B cell (primary cell): ENCODE measurements at places on chromosomes 2 and 18. TPM values are rescaled to one million over a fixed set of nuclear protein-coding genes. Genes with fewer than 3 reads are reported as not detected.

The ZC3H8 gene
- 5.5 and 5.8 TPM in 2 replicates for polyA plus RNA-seq

- DNase-seq: no peak
Measured at GRCh38 chr18:74546751-74547530, 12.6 kb downstream of the CNDP1 start.

DNA sequence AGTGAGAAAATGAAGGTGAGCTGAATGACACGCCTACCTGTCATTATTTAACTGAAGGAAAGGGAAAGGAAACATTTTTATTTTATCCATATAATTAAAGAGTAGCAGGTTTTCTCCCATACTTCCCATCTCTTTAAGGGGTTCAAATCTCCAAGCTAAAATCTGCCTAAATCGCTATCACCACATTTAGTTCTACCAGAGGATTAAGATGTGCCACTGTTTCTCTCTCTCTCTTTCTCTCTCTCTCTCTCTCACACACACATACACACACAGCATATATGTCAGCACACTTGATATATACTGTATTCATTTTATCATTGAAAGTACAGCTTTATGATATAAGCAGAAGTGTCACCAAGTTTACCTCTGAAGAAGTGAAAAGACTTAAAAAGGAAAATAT, 3.1 kb downstream of the WIPF1 start:
- no peak for DNase-seq

DNA sequence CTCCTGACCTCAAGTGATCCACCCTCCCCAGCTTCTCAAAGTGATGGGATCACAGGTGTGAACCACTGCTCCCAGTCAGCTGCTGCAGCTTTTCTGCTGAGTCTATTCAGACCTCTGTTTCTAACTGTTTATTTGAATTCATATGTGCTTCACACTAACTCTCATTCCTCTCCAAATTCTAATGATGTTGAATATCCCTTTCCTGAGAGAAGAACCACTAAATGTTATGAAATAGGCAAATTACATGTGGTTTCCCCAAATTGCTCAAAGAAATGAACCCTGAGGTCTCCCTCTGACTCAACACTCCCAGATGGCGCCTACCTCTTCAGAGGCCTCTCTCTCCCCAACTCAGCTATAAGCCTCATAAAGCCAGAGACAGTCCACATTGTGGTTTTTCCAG, 98.6 kb downstream of the IRS1 start:
- no peak for DNase-seq

GRCh38 chr2:100977511-100977910, 24.6 kb upstream of the RPL31 start:
- no peak for DNase-seq

DNA sequence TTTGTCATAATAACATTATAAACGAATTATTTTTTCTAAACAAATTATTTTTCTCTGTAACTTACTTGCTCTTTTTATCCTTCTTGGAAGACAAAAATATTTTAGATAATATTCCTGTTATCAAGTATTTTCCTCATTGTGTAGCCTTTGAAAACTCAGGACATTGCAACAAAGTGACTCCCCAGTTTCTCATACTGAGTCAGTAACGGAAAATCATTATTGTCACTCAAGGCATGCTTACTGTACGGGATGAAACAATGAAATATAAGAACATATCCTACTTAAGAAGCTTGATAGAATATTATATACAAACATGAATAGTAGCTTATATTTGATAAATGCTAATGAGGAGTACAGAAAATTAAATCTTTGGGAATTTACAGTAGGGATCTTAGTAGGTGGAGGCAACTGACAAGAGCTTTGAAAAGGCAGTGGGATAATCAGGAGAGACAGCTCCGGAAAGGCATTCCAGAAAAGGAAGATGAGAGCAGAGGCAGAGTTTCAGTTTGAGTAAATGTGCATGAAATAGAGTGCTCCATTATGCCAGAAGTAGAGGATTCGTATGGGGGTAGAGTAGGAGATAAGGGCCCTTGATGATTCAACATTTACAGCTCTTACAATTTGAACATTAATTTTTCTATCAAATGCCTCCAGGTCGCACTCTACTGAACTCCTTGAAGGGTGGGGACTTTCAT, 14.0 kb upstream of the YES1 start:
- DNase-seq: no peak

GRCh38 chr2:157043786-157044185, 213.7 kb upstream of the GALNT5 start:
- DNase-seq: no peak

The CAPN14 gene
- polyA plus RNA-seq: 2.2 and 2.5 TPM in 2 replicates

The CHRNG gene
- not detected in 2 replicates for polyA plus RNA-seq
